Activated CD4-positive, alpha-beta T cell treated with anti-CD3 and anti-CD28 coated beads, Interleukin-2, amount 10 ng/mL, durations not matched to agents 24 days and 14 days (primary cell): ENCODE measurements at places on chromosomes 16 and 17. TPM values are rescaled to one million over a fixed set of nuclear protein-coding genes. Genes with fewer than 3 reads are reported as not detected.
A peak's percentile ranks its signal among the peaks of the same experiment; 100 is the strongest.

The NT5C3B gene
- total RNA-seq: 46.2 and 47.3 TPM in 2 replicates

DNA sequence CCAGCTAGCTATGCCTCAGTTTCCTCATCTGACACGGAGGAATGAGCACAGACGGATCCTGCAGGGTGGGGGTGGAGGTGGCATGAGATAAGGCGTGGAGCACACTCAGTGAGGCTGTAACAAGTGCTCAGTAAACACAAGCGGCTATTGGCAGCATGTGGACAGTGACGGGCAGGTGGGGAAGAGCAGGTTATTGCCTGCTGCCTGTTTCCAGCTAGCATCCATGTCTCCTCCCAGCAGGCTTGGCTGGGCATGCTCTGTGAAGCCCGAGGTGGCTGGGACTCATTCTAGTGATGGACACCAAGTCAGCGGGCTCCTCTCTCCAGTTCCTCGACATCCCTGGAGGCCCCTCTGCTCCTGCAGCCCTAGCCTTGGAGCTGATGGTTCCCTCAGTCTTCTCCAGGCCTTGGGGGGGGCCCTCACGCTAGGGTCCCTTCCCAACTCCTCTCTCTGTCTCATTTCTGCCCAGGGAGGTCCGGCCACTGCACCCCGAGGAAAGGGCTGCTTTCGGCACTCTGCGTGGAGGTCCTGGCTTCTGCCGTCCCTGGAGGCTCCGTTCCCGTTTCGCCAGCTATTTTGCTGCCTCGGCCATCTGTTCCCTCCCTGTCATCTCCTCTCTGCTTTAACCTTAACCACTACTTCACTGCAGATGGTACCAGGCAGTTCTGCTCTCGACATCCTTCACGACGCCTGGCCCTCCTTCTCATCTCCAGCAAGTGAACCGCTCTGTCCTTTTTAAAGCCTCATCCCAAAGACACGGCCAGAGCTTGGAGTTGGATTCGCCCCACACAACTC is 6.2 kb downstream of the RTN4RL1 start:
- DNase-seq: no peak

DNA sequence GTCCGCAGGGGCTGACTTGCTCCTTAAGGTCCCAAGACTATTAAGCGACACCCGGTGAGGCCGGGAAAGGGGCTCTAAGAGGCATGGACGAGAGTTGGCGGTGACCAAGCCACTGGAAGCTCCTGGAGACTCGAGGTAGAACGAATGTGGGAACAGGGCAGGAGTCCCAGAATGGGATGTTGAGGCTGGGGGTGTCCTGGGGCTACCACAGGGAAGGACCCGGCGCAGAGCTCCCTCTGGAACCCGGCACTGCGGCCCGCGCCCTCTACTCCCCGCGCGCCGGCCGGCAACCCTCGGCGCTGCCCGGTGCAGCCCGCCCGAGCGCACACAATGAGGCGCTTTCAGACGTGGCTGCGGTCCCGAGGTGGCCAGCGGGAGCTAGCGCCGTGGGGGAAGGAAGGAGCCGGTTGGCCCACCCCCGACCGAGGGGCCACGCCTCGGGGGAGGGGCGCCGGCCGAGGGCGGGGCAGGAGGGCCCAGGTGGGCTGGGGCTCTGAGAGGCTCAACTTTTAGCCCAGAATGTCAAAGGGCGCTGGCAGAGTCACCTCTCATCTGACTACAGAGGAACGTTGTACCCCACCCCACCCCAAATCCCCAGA is at the start of gene CHST6:
CHST6 (minus strand) TSS at position 366 of the 599 bp plus-strand sequence. CDS start 15,613 bp downstream, outside the sequence.
- DNase-seq: peak; percentile 78

DNA sequence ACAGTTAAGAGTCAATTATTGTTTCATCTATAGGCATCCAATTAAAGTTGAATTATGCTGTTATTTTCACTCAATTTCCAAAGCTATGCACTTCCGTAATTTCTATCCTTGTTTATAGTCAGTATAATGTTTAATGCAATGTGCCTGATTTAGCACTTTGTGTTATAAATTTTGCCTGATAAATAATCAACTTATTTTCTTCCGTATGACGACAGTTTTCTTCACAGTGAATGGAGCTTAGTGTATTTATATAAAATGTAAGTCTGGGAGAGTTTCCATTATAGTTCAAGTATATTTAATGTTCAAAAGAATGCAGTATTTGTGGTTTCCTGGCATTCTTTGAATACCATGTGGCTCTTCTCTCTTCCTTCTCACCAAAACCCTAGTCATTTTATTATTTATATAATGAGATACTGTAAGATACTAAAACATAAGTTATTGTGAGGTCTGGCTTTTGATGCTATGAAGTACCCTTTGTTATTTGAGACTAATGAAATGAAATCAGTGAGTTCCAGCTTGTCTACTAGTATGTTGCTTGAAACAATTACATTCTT is 240.6 kb downstream of the PRKCA start:
- no peak for DNase-seq

GRCh38 chr16:74249846-74250245 is 46.8 kb upstream of the PSMD7 start:
- DNase-seq: no peak

- no peak for DNase-seq
Measured at GRCh38 chr17:72176951-72177660, 56.3 kb downstream of the SOX9 start.

The MLLT6 gene
- 243 and 248 TPM in 2 replicates for total RNA-seq

The TP53TG3 gene
- total RNA-seq: not detected in 2 replicates

The SPATA32 gene
- total RNA-seq: 0.28 and 0.40 TPM in 2 replicates

GRCh38 chr16:16041196-16041892 is 91.9 kb downstream of the ABCC1 start:
- no peak for DNase-seq

GRCh38 chr16:70687102-70687511 is 1.3 kb upstream of the MTSS2 start:
- no peak for DNase-seq

DNA sequence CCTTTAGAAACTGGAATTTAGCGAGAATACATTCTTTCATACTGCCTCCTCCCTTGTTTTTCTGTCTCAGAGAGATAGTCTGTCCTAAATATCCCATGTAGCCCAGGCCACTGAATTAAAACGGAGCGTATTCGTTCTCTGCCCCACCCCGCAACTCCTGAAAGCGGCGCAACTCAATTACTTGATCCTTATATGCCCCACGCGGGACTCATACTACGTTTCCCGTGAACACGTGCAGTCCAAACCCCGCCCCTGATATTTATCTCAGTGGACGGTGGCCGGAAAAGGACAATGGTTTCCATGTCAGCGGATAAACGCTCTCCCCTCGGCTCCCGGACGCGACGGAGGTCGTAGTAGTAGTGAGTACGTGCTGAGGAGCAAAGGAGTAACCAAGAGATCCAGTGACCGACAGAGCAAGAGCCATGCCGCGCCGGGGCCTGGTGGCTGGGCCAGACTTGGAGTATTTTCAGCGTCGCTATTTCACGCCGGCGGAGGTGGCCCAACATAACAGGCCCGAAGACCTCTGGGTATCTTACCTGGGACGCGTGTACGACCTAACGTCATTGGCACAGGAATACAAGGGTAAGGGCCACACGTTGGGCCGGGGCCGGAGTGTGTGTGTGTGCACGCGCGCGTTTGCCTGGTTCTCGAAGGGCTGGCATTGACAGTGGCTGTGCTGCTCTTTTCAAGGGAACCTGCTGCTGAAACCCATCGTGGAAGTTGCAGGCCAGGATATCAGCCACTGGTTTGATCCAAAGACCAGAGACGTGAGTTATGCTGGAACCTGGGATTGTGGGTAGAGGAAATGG is at the start of gene CYB5D1:
CYB5D1 (plus strand) TSS at position 291 of the 809 bp plus-strand sequence; CDS start at position 423, 132 bp downstream.
- DNase-seq: peak; percentile 97

DNA sequence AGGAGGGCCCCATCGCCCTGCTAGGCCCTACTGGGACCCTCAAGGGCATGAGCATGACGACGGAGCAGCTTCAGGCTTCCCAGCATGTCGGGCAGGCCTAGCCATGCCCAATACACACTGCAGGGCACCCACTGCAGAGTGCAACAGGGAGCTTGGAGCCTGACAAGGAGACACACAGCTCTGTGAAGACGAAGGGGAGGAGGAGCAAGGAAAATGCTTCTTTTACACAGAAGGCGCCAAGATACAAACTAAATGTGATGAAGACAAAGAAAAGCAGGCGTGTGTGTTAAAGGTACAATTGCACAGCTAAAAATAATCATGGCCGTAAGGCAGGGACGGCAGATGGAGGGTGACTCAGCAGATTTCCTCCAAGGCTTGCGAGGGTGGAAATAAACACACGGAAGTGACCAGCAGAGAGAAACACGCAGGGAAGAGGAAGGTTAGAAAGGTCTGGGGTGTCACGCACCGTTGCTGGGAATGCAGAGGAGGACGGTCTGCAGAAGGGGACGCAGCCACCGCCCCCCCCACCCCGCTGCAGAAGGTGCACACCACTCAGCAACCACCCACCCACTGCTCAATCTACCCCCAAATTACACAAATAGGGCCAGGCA is 108.5 kb downstream of the ZNF778 start:
- peak; percentile 69 for DNase-seq

GRCh38 chr17:13643180-13643579 is 41.5 kb upstream of the HS3ST3A1 start:
- no peak for DNase-seq

DNA sequence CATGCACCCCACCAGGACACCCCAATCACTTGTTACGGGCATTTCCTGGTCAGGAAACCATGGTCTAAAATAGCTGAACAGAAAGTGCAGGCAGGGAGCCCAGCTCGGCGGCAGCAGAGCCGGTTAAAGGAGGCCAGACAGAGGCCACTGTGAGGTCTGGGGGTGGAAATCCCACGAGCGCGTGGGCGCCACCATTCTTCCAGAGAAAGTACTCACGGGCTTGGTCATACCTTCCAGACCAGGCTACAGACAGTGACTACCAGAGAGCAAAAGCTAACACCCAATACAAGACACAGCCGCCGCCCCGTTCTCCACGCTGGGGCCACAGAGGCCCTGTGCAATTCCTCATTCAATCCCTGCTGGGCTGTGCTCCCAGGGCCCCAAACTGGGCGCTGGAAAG is 11.9 kb downstream of the CEP131 start:
- no peak for DNase-seq

The KRT222 gene
- total RNA-seq: not detected in 2 replicates

The TBC1D26 gene
- not detected in 2 replicates for total RNA-seq

The HS3ST2 gene
- not detected in 2 replicates for total RNA-seq

DNA sequence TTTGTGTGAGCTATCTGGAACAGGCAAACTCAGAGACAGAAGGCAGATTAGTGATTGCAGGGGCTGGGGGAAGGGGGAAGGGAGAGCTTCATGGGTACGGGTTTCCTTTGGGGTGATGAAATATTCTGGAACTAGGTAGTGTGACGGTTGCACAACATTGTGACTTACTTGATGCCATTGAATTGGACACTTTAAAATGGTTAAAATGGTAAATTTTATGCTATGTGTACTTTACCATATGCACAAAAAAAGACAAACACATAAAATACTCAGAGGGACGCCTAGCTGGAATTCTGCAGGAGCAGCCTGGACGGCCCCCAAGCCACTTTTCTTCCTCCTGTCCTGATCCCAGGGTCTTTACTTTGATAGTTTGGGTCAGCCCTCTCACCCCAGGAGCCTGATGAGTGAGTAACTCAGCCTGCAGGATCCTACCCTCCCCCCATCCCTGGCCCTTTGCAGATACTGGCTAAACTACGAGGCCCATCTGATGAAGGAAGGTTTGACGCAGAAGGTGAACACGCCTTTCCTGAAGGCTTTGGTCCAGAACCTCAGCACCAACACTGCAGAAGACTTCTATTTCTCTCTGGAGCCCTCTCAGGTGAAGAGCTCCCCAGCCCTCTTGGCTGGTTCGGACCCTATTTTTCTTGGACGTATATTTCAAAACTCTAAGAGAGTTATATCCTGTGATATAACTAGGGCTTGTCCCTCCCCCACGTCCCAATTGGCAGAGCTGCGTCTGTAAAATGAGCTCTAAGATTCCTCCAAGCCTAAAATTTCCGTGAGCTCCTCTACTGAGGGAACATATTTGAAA is 7.8 kb downstream of the ADGRG3 start:
- no peak for DNase-seq

- DNase-seq: peak; percentile 55
Measured at GRCh38 chr17:82984751-82985427, 94.5 kb upstream of the METRNL start.

The CCL7 gene
- not detected in 2 replicates for total RNA-seq

DNA sequence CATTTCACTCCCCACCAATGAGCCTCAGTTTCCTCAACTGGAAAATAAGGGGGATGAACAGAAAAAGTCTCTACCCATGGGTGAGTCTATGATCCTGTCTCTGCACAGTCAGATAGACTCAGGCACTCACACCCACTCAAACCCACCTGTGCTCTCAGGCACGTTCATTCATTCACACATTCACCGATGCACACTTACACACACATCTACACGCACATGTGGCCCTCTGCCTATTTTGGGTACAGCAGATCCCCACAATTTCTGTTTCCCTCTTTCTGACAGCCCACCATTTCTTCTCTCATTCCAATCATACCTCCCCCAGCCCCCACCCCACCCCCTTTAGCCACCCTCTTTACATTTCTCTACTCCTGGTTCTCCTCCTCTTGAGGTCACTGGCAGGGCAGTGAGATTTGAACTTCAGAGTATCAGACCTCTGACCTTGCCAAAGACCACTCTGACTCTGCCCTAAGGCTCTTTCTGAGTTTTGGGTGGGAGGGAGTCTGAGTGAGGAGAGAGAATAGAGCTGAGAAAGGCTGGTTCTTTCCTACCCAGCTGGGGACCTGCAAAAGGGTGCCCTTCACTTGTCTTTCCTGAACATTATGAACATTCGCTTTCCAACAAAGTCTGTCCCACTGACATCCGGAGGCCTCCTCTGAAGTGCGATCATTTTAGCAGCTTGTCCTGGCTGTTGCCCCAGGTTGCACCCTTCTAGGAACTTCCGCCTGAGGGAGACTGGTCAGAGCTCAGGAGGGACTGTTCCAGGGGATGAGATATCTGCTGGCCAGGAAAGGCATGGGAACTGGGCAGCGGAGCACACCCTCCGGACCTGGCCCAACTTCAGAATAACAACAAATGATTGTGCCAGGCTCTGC is 10.1 kb upstream of the COL1A1 start:
- DNase-seq: no peak
